ENCODE measurements at places on chromosomes 7 and 10.

GRCh38 chr10:84392181-84392580 lies 63.8 kb downstream of the CCSER2 start:
- no peak for DNase-seq

DNA sequence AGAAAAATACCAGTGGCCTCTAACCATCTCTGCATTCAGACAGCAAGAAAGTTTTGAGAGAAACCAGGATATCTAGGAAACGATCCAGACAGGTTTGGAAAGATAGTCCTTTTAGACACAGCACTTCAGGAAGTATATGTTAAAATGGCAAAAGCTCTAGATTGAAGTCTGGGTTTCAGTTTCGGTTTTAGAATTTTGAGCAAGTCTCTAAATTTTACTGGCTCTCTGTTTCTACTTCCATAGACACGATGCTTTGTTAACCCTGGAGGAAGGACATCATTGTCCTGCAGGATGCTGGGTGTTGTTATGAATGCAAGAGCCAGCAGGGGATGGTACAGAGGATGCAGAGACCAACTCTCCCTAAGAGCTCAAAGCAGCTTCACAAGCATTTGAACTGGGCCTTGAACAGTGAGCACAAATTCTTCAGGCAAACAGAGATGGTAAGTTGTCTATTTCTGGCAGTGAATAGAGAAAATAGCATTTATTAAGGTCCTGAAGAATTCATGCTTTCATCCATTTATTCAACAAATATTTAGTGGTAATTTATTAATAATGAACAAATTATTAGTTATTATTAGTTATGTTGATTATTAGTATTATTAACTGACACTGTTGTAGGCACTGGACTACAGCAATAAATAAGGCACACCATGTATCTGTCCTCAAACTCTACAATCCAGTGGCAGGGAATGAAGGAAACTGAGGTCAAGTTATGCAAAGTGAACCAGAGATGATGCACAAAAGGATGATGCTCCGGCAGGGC lies 152.7 kb upstream of the NRP1 start:
- no peak for DNase-seq

GRCh38 chr7:139661043-139661440 lies 116.8 kb downstream of the HIPK2 start:
- DNase-seq: no peak

DNA sequence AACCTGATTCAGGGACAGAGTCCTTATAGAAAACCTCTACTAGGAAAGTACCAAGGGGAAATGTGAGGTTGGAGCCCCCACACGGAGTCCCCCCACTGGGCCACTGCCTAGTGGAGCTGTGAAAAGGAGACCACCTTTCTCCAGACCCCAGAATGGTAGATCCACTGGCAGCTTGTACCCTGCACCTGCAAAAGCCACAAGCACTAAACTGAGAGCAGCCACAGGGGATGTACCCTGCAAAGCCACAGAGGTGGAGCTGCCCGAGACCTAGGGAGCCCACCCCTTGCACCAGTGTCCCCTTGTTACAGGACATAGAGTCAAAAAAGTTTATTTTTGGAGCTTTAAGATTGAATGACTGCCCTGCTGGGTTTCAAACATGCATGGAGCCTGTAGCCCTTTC lies 87.2 kb upstream of the KCNMA1 start:
- DNase-seq: no peak

DNA sequence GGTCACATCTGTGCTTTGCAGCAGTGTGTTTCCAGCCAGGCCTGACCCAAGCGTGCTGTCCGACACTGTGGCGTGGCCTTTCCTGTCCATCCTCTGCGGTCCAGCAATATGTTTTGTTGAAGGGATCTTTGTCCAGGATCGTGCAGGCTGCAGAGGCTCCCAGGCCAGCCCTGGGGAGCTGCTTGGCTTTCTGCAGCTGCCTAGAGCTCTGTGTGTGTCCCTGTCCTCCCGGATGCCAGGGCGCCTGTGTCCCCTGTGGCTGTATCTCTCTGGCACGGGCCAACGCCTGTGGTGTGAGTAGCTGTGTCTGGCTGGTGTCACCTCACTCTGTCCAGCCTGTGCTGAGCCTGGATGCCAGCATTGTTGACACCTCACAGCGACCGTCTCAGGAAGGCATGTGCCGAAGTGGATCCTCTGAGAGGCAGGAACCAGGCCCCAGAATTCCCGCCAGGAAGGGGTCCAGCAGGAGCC lies 94.5 kb downstream of the INPP5A start:
- no peak for DNase-seq

DNA sequence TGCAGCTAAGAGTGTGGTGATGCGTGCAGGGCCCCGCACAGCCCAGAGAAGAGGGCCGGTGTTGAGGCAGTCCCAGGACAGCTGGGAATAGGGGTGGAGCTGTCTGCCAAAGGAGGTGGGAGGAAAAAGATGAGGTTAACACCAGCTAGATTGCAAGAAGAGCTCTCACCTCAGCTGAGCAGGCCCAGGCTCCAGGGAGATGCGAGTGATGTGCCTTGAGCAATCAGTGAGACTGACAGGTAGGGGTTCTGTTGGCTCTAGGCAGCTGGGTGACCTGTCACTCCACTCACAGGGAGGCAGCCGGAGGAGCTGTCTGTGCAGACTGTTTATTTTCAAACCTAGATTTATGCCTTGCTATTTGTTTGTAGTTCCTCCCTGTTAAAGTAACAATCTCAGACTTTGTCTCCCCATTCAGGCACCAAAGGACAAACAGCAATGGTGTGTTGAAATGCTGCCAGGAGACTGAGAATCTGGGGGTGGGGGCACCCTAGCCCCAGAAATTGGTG lies 205.1 kb upstream of the CXCL12 start:
- DNase-seq: no peak

GRCh38 chr10:101797403-101798059 lies 14.3 kb upstream of the NPM3 start:
- DNase-seq: no peak

GRCh38 chr7:101814081-101814990 lies 3.1 kb upstream of the CUX1 start:
- no peak for DNase-seq

DNA sequence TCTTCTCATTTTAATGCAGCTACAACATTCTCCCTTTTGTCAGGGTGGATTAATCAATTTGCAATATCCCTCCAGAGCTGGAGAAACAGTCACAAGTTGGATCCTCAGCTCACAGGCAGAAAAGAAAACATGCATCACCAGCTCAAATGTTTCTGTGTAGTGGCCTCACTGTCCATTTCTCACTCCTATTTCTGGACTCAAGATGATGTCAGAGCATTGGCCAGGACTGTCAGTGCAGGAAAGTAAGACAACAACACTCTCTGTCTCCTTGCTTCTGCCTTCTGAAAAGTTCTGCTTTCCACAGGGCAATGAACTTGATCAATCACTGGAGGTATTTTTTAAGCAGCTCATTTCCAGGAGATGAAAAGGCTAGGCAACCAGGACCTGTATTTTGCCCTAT lies 8.2 kb upstream of the SVIL start:
- no peak for DNase-seq

DNA sequence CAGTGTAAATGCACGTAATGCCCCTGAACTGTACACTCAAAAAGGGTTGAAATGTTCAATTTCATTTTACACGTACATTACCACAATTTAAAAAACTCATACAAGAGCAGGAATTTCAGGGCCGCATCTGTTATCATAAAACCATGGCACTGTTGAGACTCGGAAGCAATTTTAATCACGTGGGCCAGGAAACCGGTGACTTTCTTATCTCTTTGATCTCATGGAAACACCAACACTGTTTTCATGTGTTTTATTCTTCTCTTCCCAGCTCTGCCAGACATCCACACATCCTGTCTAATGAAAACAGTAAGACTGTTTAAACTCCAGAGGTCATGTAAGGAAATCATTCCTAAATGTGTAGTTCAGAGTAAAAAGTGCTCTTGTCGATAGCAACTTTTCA lies 35.9 kb downstream of the PTPRE start:
- DNase-seq: no peak

DNA sequence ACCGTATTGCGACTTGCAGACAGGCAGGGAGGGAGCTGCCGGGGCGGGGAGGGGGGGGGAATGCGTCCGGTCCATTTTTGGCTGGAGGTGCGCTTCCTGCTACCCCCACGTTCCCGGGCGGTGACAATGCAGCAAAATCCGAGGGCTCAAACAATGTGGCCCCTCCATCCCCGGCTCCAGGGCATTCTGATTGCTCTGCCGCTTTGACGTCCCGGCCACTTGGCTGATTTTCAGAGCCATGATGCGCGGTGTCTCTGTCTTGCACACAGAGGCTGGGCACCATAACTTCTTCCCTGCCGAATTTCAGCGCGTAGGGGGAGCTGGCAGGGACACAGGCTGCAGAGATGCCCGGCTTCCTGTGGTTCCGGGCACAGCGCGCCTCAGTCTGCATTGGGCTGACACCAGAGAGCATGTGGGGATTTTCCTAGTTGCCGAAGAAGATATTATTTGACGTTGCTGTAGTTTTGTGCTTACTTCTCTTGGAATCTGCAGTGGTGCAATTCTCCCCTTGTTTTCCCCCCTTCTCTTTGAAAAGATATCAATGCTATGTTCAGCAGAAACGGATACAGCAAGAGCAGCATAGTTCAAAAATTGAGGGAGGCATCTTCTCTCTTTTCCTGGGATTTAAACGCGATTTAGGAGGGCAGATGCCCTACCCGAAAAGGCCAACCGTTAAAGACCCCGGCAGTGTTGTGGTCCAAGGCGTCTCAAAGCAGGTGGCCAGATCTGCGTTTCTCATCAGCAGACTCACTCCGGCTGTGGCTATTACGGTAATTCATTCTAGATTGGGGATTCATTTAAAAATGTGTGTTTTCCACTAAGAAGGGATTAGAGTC lies 1.4 kb downstream of the HECW1 start:
- DNase-seq: no peak

DNA sequence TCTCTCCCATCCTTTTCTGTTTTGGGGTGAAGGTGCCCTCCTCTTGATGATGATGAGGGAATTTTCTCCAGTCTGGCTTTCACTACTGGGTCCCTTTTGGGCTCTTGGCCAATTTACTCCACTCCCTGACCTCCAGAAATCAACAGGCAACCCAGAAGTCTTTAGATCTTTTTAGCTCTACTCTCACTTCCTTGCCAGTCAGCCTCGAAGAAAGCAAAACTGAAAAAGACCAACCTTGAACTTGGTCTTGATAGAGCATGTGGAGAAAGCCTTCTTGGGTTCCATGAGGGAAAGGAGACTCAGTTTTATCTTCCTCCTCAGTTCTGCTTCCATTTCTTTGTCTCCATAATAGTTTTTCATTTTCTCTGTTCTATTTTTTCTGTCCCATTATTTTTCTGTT lies 91.4 kb upstream of the NPVF start:
- DNase-seq: no peak

GRCh38 chr7:28941633-28942032 lies 16.5 kb downstream of the TRIL start:
- no peak for DNase-seq

- DNase-seq: peak; percentile 49
Observed at GRCh38 chr7:158818325-158819213, 10.7 kb downstream of the ESYT2 start.

GRCh38 chr7:50798126-50798525 lies 15.4 kb upstream of the GRB10 start:
- DNase-seq: no peak

- no peak for DNase-seq
Observed at GRCh38 chr7:90111-91063, 102.0 kb upstream of the FAM20C start.

DNA sequence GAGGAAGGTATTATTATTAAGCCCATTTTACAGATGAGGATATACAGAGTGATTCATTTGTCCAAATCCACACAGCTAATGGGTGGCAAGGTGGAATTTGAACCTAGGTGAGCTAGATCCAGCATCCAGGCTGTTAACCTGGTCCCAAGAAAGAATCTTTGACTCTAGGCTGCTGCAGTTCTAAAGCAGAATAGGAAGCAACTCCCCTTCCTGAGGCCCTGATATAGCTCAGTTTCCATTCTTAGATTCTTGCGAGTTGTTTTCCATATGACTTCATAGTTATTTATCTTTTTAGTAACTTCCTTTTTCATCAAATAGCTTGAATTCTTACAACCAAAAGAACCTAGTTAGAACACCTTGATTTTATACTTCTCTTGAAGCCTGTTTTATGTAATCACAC lies 24.1 kb upstream of the ZC3HAV1L start:
- no peak for DNase-seq

DNA sequence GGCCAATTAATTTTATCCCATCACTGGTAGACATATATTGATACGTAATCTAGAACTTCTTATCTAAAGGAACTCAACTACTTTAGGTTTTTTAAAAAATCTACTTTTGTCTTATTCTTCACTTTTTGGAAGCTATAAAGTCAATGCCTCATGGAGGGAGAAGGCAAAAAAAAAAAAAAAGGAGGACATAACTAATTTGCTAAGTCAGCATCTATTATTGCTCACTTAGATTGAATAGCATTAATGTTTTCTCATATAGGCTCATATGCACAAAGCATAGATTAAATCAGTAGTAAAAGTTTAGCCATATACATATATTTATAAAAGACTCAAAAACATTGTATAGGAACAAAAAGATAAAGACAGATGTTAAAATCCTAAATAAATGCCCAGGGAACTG lies 179.3 kb upstream of the DGKB start:
- DNase-seq: no peak

- DNase-seq: no peak
Observed at GRCh38 chr7:83054472-83054871, 108.2 kb downstream of the PCLO start.
